ENCODE measurements at places on chromosomes 6 and 20.
A peak's percentile ranks its signal among the peaks of the same experiment; 100 is the strongest.

DNA sequence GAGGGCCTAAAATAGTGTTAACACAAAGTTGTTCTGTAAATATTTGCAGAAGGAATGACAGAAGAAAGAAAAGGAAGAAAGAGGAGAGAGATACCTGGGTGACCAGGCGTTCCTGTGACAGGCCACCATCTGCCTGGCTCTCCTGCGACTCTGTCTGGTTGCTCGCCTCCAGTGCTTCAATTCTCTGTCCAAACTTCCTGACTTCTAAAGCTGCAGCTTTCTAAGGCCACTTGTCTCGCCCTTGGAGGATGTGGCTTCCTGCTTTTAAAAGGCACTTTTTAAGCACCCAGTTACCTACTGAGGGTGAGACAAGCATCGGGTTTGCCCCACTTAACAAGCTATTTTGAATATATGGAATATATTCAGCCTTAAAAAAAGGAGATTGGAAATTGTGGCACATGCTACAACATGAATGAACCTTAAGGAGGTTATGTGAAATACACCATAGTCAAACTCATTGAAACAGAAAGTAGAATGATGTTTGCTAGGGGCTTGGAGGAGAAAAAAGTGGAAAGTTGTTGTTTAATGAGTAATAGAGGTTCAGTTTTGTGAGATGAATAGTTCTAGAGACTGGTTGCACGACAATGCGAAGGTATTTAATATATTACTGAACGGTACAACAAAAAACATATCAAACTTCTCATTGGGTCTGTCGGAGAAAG lies 32.8 kb downstream of the VIP start:
- no peak for DNase-seq

GRCh38 chr6:40148882-40149573 lies 214.8 kb upstream of the MOCS1 start:
- no peak for DNase-seq

GRCh38 chr6:112851146-112851545 lies 504.0 kb downstream of the RFPL4B start:
- no peak for DNase-seq

- no peak for DNase-seq
These were observed 60.3 kb upstream of the FABP7 start for GRCh38 chr6:122719176-122719575.

GRCh38 chr6:123716506-123716905 lies 79.8 kb upstream of the TRDN start:
- DNase-seq: no peak

DNA sequence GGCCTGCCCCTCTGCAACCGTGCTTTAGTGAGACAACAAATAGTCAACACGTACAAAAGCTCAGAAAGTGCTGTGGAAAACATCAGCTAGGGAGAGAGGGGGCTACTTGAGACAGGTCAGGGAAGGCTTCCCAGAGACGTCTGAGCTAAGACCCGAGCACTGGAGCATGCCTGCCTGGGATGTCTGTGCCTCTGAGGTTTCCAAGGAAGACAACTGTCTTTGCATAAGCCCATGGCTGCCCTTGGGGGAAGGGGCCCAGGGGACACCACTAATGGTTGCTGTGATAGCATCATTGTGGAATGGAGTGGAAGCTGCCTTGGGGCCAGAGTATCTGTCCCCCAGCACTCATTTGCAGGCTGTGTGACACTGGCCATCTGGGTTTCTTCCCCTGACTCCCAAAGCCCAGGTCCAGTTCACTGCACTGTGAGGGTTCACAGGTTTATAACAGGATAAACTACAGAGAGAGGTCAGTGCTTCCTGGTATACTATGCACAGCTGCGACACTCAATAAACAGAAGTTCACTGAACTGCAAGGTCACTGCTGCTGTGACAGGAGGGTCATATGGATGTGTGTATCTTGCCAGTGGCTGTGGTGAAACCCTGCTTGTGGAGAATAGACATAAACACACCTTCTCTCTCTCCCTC lies 1.5 kb upstream of the ARFGEF2 start:
- no peak for DNase-seq

DNA sequence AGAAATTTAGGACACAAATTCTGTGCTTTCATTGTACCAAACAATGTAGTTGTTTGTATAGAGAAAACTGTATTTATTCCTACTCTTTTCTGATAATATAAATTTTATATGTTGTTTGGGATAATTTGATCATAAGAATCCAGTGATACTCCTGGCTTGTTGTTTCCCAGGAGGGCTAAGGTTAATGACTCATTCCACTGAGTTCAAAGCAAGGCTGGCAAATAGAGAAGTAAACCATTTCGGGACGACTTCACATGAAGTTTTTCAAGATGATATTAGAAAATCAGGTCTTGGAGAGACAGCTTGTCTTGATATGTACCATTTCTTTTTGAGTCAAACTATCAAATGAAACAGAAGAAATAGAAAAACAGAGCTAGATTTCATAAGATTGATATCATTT lies 326.1 kb upstream of the CNR1 start:
- DNase-seq: no peak

DNA sequence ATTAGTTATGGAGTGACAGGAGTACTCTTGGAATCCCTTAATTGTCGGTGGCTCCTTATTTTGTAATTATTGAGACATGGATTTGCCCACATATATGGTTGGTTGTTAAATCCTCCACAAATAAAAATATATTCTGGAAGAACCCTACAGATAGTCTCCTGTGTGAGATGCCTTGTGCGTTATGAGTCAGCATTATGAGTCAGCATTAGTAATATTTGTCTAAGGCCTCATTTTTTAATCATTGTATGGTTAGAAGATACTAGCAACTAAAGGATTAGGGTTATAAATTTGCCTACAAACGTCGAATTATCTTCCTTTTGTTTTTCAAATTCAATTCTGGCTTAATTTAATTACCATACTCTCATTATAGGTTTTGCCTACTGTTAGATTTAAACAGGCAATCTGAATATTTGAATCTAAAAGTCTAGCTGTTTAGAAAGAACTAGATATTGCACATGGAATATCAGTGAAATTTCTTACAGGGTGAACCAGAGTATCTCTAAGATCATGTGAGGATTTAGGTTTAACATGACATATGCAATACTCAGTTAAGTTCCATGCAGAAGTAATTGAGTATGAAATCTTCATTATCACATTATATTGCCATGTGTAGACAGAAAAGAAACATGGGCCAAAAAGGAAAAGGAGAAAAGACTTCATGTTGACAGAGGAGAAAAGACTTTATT lies 5.9 kb downstream of the C6orf58 start:
- DNase-seq: no peak

- no peak for DNase-seq
These were observed 274.1 kb downstream of the BCKDHB start for GRCh38 chr6:80380566-80380965.

- no peak for DNase-seq
These were observed 45.8 kb upstream of the NNAT start for GRCh38 chr20:37475252-37475651.

DNA sequence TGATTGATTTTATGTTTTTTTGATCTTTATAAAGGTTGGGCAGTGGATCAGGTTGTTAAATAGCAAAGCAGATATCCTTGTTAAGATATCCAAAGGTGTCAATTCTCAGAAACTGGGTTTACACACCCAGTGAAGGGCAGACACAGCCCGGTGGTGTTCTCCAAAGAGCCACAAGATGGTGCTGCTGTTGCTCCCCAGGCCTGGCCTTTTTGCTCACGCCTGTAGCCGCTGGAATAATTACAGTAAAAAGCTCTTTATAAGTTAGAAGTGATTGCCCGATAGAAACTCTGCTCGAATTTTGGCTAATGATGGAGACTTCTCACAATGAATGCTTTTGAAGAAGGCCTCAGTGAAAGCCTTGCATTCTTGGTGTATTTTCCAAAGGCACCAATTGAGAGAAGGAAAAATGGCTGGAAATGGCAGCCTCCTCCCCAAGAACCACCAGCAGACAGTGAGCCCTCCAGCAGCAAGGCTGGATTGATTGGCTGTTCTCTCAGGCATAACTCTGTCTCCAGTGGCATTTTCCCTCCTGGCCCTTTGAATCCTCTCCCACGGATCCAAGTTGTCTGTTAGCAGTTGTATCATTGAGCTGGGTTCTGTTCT lies 120.5 kb upstream of the CHD6 start:
- DNase-seq: peak; percentile 70

DNA sequence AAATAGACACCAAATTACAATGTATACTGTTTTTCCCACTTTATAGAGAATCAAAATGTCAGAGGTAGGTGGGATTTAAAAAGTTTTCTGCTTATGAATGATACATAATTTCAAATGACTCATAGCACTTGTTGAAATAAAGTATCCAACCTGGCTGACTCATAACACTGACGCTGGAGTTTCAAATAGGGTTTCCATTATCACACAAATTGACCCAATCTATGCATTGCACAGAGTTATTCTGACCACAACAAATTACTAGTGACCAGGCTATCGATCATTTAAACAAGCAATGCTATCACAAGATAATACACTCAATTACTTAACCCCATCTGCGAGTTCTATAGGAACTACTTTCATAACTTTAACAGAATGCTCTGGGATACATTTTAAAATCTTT lies 31.9 kb upstream of the PRELID3B start:
- no peak for DNase-seq

Data from nephron progenitor cell (in vitro differentiated cells).